ENCODE measurements at places on chromosomes 1 and 21.
A peak's percentile ranks its signal among the peaks of the same experiment; 100 is the strongest.

GRCh38 chr1:216833509-216833908 lies 110.3 kb upstream of the ESRRG start:
- no peak for DNase-seq

DNA sequence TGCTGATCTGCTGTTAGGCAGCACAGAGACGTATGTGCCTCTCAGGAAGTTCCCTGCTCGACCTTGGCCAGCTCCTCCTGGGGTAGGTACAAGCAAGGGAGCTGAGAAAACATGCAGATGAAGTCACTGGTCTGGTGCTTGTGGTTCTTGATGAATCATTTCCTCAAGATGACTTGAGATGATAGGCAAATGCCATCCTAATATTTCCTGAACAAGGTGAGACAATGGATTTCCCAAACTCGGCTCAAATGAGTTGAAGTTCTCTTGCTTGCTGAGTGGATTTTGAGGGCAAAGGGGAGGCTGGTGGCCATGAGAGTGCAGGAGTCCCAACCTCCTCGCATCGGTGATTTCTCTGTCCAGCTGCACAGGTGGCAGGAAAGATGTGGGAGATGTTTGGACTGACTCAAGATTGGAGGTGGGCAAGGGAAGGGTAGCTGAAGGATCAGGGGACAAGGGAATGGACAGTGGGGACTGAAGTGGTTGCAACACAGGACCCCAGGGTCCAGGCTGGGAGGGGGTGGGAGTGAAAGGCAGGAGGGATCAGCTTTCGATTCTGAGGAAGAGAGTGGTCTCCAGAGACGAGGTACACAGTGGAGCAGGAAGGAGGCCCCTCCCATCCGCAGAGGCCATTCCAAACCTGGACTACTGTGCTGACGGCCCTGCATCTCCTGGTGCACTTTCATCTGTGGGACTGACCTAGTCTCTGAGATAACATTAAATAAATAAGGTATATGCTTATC lies 63.9 kb downstream of the CAPN2 start:
- DNase-seq, result no peak

DNA sequence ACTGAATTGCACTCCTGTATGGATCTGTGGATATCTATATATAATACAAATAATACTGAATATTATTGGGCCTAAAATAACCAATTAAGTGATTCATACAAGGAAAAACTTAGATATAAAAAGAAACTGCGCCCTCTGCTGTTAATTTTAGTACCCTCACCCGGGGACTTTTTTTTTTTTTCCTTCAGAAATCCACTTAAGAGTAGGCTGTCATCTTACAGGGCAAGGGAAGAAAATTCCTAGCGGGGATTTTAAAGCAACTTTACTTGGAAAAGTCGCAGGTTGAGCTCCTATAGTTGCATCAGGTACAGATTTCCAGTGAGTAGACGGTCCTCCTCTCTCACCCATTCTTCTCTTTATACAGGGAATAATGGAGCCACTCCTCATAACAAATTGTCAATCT lies 1.3 kb downstream of the NTNG1 start:
- peak; percentile 56 for DNase-seq

- DNase-seq, result no peak
These were observed 106.4 kb upstream of the MARK1 start for GRCh38 chr1:220421508-220421907.

- no peak for DNase-seq
These were observed 30.4 kb downstream of the KCNN3 start for GRCh38 chr1:154839691-154840090.

DNA sequence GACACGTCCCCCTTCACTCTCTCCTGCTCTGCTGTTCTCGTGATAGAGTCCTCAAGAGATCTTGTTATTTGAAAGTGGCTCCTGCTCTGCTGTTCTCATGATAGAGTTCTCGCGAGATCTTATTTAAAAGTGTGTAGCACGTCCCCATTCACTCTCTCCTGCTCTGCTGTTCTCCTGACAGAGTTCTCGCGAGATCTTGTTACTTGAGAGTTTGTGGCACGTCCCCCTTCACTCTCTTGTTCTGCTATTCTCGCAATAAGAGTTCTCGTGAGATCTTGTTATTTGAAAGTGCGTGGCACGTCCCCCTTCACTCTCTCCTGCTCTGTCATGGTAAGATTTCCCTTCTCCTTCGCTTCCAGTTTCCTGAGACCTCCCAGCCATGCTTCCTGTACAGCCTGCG lies 47.9 kb downstream of the SMYD3 start:
- no peak for DNase-seq

DNA sequence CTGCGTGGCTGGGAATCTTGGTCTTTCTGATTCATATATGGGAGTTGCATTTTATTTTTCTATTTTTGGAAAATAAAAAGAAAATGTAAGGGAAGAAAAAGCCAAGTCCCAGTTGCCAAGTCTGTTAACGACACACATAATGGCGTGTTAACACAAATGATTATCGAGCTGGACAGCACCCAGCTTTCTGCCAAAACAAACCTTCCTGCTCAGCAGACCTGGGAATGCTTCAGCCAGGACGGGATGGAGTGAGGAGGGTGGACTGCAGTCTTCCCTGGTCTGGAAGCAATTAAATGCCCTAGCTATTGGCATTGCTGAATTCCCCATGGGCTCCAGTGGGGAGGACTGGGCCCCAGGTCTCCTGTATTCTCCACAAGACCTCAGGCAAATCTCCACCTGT lies 184.2 kb upstream of the USP24 start:
- DNase-seq, result no peak

DNA sequence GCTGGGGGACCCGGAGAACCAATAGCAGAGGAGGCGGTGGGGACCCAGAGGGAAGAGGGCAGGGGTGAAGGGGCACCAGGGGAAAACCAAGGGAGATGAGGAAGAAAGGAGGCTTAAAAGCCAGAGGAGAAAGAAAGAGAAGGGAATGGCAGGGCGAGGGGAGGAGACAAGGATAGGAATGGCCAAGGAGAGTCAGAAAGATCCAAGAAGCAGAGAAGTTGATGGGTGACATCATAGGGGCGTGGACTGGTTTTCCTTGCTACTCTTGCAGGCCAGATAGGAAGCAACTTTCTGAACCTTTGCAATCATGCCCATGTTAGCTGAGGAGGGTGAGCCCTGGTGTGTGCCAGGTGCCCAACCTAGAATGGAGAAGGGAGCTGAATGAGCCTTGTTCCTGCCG lies 5.4 kb downstream of the NPR1 start:
- DNase-seq, result no peak

- no peak for DNase-seq
These were observed 2.0 kb downstream of the COL24A1 start for GRCh38 chr1:86154571-86155050.

DNA sequence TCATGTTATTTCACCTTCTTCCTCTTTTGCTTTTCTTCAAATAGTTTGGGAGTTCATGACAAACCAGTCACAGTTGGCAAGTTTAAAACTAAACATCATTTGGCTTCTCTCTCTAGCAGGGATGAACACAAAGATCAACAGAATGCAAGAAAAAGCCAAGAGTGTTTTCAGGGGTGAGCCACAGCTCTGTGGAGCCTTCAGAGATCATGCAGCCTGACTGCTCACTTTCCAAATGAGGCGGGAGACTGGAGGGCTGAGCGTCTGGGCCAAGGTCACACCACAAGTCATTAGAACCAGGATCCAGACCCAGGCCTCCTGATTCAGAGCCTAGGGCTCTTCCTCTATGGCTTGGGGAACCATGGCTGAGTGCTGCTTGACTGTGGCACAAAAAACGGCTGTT lies 2.7 kb downstream of the DPT start:
- DNase-seq, result no peak

GRCh38 chr1:41493117-41493536 lies 8.6 kb upstream of the EDN2 start:
- no peak for DNase-seq

GRCh38 chr1:245046315-245046714 lies 108.5 kb upstream of the KIF26B start:
- DNase-seq, result no peak

Measured in foreskin melanocyte (primary cell).